ENCODE measurements at places on chromosomes 12 and 14. TPM values are rescaled to one million over a fixed set of nuclear protein-coding genes. Genes with fewer than 3 reads are reported as not detected.

DNA sequence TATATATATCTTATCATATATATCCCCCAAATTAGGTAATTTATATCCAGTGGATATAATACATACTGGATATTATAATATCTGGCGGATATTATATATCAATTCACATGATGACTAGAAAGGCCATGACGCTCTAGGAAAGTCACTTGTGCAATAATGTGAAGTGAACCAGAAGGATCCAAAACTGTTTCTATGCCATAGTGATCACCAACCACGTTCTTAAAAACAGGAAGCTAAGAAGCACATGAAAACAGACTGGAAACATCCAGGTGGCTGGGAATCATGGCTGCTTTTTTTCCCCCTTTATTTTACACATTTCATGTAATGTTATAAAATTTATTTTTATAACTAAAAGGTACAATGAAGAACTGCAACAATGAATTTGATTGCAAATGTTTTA is 1.4 kb downstream of the GUCY2C start:
- ATAC-seq, result no peak

DNA sequence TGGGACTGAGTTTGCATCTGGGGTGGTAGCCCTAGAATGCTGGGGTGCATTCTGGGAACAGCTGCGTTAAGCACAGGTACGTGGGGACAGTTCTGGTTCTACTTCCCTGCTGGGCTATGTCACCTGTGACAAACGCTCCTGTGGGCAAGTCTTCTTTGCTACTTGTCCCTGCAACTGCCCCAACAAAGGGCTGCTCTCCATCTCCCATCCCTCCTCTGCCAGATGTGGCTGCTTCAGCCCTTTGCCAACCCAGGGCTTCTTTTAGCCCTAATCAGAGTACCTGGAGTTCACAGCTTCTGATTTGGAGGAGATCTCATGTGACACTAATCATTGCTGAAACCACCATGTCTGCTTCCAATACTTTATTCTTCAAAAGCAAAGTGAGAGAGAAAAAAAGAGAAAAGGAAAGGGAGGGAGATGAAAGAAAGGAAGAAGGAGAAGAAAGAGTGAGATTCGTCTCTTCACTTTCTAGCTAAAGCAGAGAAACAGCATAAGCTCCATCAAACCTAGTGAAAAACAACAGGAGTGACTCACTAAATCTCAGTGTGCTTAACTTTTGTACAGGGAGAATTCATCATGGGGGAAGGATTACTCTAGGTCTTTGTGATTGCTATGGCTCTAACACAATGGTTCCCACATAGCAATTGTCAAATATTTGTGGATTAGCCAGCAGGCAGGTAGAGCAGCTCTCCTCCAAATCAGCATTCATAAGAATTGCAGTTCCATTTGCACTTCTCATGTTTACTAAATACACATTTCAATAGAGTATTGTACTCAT is 174.8 kb downstream of the LRIG3 start:
- no peak for ATAC-seq

GRCh38 chr14:101193106-101193844 is 289.8 kb upstream of the RTL1 start:
- ATAC-seq, result no peak

DNA sequence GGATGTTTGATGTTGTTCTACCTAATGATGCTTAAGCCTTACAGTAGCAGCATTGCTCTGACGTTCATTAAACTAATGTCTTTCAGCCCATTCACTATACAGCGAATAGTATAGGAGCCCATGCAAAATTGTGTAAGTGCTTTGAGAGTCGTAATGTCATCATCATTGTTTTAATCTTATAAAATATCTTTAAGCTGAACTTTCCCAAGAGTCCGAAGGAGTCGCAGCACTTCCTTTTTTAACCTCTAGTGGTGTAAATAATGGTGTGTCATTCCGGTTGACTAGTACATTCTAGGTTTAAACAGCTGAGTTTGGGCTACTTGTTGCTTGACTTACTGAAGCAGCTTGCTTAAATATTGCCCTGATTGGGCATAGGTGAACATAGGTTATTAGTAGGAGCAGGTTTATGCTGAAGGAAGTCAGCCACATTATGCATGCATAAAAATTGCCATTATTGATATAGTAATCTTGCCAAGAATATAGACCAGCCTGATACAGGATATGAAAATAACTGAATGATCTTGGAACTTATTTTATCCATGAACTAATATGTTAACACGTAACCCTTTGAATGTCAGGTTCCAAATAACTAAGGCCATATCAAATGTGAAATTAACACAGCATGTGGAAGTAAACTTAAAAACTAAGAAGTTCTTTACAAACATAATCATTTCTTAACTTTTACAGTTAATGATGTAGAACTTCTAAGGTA is 2.6 kb downstream of the WNK1 start:
- no peak for ATAC-seq

DNA sequence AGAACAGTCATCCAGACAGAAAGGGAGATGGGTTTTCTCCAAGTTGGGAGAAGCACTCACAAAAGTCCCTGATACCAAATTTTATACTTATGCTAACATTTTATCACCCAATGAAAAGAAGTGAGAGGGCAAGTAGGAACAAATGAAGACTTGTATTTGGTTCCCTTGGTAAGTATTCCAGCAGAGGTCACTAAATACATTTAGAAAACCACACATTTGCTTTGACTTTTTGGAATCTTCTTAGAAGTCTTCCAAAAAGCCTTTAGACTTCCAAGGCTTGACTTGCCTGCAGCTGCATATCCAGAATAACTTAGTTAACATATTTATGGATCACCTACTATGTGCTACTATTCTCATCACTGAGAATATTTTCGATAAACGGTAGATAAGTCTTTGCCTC is 3.1 kb upstream of the GYS2 start:
- ATAC-seq, result no peak

GRCh38 chr14:92690171-92691011 is 58.0 kb downstream of the LGMN start:
- peak; percentile 34 for ATAC-seq

- ATAC-seq, result peak; percentile 14
Observed at GRCh38 chr14:68198713-68199495, 379.3 kb downstream of the RAD51B start.

- ATAC-seq, result peak; percentile 84
Observed at GRCh38 chr14:91417120-91417982, at the start of gene CCDC88C. CCDC88C (minus strand) TSS chr14:91417820; CDS start chr14:91417690, 130 bp downstream.

- ATAC-seq, result no peak
Observed at GRCh38 chr12:41202051-41202450, 13.9 kb downstream of the PDZRN4 start.

GRCh38 chr12:53058674-53059433 is 9.0 kb downstream of the TNS2 start:
- ATAC-seq, result no peak

GRCh38 chr12:81991868-81992267 is 232.7 kb upstream of the PPFIA2 start:
- no peak for ATAC-seq

DNA sequence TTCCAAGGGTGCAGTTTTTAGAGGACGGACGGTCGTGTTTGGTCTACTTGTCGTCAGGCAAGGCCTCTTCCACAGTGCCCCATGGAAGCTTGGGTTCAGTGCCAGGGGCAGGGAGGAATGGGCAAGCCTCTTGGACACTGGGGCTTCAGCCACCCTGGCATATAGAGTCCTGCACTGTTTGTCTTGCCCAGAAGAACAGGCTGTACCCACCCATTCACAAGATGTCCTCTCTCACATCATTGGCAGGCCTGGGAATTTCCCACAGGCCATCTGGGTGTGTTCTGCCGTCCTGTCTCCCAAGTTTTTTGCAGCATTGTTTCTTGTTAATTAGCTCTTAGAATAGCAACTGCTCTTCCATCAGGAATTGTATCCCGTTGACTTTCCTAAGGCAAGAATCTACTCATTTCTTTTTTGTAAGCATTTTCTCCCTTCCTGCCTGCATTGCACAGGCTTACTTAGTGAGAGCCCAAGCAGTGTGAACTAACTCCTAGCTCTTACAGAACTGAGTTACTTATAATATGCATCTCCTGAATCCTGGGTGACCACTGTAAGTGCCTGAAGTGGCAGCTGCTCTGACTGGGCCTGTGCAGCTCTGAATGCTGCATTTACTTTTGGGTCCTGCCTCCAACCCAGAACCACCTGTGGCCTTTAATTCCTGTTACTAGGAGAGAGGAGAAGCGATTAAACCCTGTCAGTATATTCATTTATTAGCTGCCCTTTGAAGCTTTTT is 149.4 kb upstream of the HIF1A start:
- ATAC-seq, result no peak

DNA sequence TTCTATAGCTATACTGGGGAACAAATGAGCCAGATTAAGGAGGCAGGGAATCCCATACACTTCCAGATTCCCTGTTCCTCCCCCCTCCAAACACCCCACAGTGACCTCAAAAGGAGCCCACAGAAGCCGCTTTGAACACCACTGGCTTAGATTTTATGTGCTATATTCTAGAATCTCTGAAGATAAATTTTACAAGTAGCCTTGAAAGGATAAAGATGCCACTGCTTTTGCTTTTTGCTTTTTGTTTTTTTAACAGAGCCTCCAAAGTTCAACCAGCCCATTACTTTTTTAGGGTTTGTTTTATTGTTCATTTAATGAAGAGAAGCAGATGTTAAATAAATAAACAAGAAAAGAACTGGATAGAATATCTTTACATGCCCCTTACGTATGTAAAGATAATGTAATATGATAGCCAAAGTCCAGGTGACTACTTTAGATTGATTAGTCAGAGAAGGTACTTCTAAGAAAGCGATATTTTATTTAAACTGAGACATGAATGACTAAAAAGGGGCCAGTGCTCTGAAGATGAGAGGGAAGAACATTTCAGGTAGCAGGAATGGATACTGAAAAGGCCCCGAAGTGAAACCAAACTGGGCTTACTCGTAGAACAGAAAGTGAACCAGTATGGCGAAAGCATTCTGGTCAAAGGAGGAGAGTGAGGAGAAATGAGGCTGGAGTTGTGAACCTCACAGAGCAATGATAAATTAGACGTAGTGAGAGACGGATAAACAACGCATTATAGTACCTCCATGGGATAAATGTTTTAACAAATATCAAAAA is 44.6 kb downstream of the DUSP6 start:
- ATAC-seq, result no peak

DNA sequence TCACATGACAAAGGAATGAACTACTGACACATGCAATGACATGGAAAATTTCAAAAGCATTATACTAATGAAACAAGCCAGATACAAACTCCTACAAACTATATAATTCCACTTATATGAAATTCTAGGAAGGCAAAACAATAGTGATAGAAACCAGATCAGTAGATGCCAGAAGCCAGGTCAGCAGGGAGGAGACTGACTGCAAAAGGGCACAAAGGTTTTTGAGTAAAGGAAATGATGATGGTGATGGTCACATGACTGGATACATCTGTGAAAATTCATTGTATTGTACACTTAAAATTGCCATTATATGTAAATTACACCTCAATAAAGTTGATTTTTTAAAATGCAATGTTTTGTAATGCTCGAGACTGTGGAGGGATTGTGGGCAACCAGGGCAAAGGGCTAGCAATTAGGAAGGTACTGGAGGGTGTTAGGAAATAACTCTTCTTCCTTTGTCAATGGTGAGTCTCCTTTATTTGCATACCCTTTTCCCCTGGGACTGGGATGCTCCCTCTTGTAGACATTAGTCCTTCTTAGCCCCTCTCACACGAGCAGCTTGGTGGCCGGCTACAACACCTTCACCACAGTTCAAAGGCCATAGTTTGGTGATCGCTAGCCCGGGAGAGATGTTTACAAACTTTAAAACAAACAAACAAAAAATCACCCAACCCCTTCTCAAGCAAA is 6.7 kb upstream of the PRPF40B start:
- ATAC-seq, result no peak

DNA sequence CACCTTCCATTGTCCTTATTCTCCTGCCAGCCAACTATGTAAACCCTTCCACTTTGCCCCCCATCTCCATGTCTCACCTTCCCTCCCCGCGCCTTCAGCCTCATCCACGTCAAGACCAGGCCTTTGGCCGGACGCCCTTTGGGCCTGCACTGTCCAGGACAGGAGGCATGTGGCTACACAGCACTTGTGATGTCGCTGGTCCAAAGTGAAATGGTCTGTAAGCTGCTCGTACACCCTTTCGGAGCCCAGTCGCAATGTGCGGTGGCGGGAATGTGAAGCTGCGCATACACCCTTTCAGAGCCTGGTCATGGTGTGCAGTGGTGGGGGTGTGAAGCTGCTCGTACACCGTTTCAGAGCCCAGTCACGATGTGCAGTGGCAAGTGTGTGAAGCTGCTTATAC is 247.9 kb upstream of the RGS6 start:
- ATAC-seq, result no peak

- ATAC-seq, result peak; percentile 96
Observed at GRCh38 chr12:67042697-67043131, 226.4 kb upstream of the CAND1 start.

DNA sequence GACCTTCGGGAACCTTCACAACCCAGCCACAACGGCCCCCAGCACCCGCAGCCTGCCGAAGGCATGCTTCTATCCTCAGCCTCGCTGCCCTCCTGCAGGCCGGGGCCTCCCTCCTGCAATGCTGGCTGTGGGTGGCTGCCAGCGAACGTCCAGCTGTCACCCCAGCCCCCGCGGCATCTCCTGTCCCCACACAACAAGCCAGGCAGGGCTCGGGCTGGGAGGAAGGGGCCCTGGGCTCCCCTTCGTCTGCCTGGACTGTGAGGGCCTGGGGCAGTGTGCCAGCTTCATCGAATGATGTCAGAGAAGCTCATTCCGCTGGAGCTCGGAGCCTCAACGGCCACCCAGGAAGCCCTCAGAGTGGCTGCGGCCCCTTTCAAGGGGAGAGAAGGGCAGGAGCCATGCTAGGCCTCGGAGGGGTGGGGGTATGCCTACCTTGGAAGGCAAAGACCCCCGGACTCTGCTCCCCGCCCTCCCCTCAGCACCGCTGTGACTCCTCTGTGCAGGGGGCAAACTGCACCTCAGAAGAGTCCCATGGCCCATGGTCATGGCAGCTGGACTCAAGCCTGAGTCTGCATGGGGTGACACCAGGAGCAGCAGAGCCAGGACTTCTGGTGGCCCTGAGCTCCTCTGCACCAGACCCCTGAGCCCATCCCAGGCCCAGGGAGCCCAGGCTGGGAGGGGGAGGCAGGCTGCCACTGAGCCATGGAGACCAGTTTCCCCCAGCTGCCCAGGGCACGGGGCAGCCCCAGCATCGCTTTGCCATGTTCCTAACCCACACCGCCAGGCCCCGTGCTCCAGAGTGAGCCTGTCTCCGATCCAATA is 24.7 kb upstream of the C14orf180 start:
- ATAC-seq, result peak; percentile 81

- no peak for ATAC-seq
Observed at GRCh38 chr14:101426466-101426865, 134.8 kb upstream of the DIO3 start.

DNA sequence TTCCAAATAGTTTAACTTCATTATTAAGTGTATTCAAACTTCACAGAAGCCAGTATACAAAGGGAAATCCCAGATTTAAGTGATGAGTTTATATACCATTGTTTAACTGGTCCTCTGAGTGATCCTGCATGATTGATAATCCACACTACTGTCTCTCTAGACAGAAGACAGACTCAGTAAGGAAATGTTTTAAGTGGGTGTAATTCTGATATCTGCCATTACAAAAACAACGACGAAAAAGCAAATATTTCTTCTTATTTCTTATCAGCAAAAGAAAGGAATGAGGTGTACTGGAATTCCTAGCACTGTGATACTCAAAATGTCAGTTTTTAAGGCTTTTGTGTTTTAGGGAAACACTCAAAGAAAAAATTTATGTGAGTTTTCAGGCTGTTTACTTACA is 127.5 kb downstream of the GPHN start:
- no peak for ATAC-seq

GRCh38 chr12:2239381-2239871 is 186.6 kb downstream of the CACNA1C start:
- no peak for ATAC-seq

GRCh38 chr12:115920395-115921183 is 356.9 kb downstream of the MED13L start:
- no peak for ATAC-seq

Gene CCND2
- 61.1 TPM for total RNA-seq

Gene SMCO2
- total RNA-seq, result not detected

Gene NPFF
- total RNA-seq, result 2.3 TPM

Gene INHBE
- total RNA-seq, result 0.45 TPM

Gene SERPINA3
- total RNA-seq, result 1.3 TPM
